ENCODE measurements at places on chromosomes 5 and 9.

DNA sequence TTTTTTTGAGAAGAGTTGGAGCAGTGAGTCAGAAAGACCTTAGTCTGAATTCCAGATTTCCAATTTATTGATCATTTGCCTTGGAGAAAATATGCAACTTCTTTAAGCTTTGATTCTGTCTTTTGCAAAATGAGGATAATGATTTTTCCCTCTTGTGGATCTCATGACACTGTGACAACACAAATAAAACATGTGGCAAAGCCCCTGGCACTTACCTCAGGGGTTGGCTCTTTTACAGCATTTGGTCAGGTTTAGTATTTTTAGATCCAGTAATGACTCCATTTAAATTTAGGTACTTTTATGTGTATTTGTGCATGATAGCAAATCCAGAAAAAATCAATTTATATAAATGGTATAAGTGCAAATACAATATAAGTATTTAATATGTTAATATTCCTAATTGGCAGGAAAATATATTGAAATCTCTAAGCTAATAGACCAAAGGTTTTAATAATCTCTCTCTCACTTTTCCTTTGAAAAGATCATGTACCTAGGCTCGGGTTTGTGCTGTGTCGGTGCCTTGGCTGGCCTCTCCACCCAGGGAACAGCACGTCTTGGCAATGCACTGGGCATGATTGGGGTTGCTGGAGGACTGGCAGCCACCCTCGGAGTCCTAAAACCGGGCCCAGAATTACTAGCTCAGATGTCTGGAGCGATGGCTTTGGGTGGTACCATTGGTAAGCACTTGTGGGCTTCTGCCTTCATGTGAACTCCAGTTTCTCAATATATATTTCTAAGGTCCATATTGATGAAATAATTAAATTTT lies 49.7 kb downstream of the NNT start:
- DNase-seq = no peak

GRCh38 chr9:127360829-127361228 lies 36.1 kb upstream of the SLC2A8 start:
- no peak for DNase-seq

GRCh38 chr5:138724470-138725146 lies 28.6 kb upstream of the CTNNA1 start:
- DNase-seq = no peak

- no peak for DNase-seq
These were observed 230.9 kb downstream of the FAM114A2 start for GRCh38 chr5:153807801-153808200.

DNA sequence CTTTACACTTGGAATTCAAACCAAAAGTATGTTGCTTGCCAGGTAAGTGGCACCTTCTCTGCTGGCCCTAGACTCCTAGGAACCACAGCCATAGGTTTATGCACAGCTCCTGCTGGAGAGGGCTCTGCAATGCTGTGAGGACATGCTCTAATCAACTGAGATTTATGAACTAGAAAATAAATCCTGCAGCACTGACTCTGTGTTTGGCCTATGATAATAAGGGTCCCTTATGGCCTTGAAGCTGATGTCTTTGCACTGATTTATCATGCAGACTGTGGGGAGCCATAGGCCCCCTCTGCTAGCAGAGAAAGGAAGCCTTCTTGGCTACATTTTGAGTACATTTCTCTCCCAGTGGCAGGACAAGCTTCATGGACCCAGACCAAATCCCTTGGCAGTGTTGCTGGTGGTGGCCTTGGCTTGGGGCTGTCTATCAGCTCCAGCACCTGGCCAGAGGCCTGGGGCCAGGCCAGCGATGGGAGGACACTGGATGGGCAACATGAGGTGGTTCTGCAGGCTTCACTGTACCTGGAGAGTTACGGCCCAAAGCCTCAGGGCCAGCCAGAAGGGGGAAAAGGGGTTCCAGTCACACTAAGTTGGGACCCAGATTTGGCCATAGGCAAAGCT lies 178.0 kb downstream of the SEMA6A start:
- DNase-seq = no peak

DNA sequence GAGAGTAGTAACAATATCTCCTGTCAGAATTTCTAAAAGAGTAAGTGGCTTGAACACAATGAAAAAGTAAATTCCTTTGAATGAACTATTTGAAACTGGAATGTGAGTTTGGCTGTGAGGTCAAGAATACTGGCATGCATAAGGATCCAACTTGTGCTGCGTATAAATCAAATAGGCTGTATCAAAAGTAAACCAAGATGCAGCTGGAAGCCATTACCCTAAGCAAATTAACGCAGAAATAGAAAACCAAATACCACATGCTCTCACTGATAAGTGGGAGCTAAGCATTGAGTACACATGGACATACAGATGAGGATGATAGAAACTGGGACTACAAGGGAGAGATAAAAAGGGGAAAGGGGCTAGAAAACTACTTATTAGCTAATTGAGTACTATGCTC lies 24.0 kb upstream of the SRFBP1 start:
- DNase-seq = no peak

DNA sequence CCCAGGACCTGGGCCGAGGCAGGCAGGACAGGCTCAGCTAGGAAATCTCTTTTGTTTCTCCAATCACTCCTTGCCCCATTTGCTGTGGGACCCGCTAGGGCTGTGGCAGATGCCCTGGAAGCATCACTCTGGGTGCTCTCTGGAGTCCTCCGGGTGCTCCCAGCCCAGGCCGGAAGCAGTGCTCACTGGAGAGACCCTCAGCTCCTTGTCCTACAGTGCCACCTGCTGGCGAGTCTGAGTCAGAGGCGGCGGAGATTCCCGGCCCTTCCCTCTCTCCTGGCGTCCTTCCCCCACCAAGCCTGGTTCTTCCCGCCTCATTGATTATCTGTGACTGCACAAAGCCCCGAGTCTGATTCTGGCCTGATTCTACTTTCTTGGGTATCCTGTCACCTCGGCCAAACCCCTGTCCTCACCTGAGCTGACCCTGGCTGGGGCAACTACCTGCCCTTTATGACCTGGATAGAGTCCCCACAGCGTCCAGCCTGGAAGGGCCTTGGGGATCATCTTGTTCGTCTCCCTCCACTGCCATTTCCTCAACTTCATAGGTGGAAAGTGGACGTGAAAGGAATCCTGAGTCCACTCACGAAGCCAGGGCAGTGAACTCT lies 7.3 kb upstream of the BARHL1 start:
- DNase-seq = no peak

GRCh38 chr9:20256284-20256948 lies 365.9 kb downstream of the MLLT3 start:
- DNase-seq = no peak

DNA sequence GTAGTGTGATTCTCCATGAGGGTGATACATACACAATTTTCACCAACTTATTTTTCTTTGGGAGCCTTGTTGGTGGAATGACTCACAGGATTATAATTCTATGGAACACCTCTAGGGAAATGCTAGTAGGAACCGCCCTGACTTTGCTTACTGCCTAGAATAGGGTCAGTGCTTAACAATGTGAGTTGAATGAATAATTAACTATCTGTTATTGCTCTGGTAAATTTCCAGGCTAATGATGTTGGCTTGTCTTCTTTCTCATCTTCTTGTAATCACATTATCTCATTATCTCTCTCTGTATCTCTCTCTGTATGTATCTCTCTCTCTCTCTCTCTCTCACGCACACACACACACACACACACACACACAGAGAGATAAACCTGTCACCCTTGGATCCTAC lies 291.1 kb downstream of the TRIM32 start:
- no peak for DNase-seq

DNA sequence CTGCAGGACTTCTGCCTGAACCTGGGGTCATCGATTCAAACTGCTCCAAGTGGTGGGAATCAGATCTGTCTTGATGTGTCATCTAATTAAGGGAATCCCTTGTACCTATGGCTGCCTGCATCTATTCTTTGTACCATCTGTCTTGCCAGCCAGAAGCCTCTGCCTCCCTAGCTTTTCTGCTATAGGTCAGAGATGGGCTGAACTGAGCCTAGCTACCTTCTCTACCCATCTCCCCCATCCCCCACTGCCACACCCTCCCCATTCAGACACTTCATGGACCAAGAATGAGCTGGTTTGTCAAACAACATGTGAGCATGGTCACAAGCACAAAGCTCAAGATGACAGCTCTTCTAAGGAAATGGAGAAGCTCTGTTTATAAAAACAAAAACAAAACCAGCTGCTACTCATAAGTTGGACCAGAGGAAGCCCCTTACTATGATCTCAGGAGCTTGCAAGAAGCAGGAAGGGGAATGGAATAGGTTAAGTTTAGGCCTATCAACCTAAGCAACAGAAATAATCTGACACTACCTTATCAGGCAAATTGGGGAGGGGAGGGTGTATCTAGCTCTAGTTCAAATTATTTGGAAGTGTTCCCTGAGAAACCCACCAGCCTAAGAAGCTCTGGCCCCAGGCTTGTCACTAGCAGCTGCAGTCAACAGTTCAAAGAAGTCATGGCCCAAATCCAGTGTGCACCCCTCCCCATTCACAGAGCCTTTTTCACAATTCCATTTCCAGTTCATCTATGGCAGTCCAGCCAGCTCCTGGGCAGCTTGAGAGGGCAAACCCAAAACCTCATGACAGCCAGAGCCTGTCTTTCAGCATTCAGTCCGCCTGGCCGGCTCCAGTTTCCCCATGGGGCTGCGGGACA lies 29.9 kb downstream of the SKP1 start:
- DNase-seq = no peak

DNA sequence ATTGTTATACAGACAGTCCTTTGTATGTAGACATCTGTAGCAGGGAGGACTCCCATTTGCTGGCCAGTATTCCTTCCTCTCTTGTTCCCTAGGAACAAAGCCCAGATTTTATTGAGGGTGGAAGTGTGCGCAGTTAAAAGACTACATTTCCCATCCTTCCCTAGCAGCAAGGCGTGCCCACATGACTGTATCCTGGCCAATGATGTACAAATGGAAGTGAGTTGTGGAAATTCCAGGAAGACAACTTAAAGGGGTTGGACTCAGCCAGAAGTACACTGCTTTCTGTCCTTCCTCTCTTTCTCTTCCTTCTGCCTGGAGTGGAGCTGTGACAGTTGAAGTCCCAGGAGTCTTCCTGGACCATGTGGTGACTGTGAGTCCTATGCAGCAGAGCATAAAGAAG lies 89.0 kb downstream of the HRH2 start:
- DNase-seq = no peak

DNA sequence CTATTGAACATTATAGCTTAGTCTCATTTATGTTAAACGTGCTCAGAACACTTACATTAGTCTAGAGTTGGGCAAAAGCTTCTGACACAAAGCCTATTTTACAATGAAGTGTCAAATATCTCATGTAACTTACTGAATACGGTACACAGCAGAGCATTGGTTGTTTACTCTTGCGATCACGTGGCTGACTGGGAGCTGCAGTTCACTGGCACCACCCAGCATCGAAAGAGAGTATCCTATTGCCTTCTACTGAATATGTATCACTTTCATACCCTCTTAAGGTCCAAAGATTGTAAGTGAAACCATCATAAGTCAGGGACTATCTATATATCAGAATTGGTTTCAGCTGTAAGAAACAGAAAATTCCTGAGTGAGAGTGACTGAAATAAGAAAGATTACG lies 42.6 kb upstream of the OSMR start:
- DNase-seq = no peak

All from stimulated activated naive CD4-positive, alpha-beta T cell (primary cell).